ENCODE measurements at places on chromosomes 7 and 10.

GRCh38 chr10:112842832-112843360 is 107.2 kb upstream of the TCF7L2 start:
- DNase-seq, result no peak

DNA sequence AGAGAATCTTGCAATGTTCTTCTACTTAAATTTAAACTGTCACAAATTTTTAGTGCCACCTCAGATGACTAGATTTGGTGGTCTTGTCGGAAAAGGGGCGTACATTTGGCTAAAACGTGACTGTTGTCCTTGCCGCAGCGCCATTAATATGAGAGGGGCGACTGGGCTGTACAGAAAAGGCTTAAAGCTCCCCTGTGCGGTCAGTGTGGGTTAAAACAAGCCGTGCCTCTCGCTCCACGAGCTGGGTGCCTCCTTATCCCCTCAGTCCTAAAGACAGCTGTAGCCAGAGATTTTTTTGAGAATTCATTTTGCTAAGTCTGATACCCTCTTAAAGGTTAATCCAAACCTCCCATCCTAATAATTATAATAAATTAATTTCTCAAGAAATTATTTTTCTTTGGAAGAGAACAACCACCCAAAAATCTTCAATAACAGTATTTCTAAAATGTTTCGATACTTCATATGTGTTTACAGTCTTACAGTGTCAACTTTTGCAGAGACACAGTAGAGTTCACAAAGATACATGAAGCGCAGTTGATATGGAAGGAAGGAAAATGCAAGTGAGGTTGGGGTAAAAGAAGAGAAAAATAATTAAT is 68.6 kb downstream of the C7orf25 start:
- no peak for DNase-seq

DNA sequence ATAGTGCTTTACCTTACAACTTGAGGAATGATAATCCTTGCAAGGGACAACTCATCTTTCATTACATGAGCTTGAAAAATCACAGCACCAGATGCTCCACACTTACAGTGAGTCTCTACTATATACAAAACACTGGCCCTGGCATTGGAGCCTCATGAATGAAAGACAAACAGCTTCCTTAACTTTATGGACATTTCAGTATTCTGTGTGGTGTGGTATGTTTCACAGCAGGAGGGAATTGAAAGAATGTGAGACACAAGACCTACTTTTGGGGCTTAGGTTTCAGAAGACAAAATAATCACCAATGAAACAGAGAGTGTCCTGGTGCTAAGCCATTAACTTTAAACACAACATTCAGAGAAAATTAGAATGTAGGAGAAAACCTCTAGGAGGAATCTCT is 1249.6 kb downstream of the XPNPEP1 start:
- no peak for DNase-seq

- no peak for DNase-seq
Measured at GRCh38 chr10:122124342-122124741, 135.4 kb downstream of the TACC2 start.

DNA sequence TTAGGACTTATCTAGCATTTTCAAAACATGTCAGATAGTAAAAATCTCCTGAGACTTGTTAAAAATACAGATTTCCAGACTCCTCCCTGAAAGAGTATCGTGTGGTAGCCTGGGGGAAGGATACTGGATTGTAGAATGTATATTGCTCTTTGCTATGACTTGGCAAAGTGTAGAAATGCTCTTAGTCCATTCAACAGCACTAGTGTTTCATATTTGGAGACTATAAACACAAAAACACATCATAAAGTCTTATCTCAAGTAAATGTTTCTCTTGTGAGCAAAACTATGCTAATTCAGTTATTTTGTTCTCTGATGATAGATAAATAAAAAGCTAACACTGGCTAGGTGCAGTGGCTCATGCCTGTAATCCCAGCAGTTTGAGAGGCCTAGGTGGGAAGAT is 137.5 kb upstream of the PRPS1L1 start:
- DNase-seq, result no peak

DNA sequence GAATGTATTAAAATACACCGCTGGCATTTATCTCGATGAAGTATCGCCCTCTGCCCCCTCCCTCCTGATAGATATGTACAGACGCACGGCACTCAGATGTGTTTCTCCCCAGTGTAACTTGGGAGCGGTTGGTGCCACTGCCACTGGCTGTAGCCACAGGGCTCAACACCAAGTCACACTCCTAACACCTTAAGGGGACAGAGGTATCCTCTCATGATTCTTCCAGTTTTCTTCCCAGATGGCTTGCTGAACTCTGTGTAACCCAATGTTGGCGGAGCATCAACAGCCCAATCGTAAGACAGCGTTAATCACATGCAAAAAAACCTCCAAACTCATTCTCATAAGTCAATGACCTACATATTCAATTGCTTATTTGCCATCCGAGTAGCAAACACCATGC is 35.5 kb downstream of the CTBP2 start:
- DNase-seq, result no peak

Data from stimulated activated naive CD4-positive, alpha-beta T cell (primary cell).